ENCODE measurements at places on chromosomes 16 and 17.

DNA sequence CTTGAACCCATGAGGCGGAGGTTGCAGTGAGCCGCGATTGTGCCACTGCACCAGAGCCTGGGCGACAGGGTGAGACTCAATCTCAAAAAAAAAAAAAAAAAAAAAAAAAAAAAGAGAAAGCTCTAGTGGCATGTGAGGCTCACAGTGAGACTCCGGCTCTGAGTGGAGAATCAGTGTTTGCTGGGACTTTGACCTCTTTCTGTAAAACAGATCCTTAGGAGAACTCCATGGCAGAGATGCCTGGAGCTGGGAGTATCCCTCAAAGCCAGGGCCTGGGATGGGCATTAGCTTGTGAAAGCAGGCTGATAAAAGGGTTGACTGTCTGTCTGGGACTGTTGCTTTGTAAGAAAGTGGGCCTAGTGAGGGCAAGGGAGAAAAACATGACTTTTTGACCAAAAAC, 46.4 kb downstream of the ZNF207 start:
- DNase-seq, result no peak

- DNase-seq, result no peak
Observed at GRCh38 chr17:61568219-61569072, 22.6 kb downstream of the NACA2 start.

DNA sequence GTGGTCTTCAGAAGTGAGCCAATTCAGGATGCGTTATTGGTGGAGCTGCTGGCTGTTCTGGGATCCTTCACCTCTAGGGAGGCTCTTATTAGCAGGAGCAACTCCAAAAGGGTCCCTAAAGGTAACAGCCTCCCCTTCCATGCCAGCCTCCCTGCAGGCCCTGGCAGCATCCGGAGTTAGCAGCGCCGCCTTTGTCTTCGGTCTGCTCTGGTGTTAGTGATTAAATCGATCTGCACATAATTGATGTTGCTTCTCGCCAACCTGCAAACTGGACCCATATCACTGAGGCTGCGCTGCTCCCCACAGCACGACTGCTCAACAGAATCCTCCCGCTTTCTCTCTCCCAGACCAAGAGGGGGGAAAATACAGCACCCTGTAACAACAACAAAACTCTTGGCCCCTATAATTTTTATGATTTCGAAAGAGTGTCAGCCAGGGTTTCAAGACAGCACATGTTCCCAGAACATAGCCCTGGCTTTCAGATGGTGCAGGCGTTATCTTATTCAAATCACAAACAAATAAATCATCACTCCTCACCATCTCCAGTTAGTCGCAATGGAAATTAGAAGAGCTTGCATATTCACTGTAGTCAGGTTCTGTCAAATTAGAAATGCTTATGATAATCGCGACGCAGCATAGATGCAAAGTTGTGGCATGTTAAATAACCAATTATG, 76.0 kb downstream of the IRX3 start:
- no peak for DNase-seq

- DNase-seq, result no peak
Observed at GRCh38 chr16:65201511-65201910, 79.6 kb upstream of the CDH11 start.

DNA sequence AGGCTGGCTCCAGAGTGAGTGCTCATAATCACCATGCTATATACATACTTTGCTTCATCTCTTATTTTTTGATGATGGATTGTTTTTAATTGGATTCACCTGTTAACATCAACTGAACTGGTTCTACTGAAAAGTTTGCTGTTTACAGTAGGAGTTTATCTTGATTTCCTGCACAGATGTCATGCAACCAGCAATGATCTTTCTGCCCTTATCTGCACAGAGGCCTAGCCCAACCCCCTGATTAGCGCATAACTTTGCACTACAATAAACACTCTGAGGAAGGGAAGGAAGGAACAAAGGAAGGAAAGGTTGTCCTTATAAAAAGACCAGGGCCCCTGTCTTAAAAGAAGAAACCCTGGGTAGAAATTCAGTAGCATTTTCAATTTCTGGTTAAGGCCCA, 152.9 kb downstream of the RGS9 start:
- no peak for DNase-seq
